Spleen (tissue), 13 donors: ENCODE measurements at places on chromosomes 16 and 17.

- peak; percentile 31 for DNase-seq
Measured at GRCh38 chr17:72565758-72566157, 444.9 kb downstream of the SOX9 start.

- DNase-seq, result no peak
Measured at GRCh38 chr17:39697961-39698360, 1.9 kb upstream of the ERBB2 start.

- no peak for DNase-seq
Measured at GRCh38 chr16:70788668-70789594, 12.0 kb downstream of the VAC14 start.

GRCh38 chr16:31403590-31404352 is 10.6 kb downstream of the ITGAD start:
- peak; percentile 65 for DNase-seq

DNA sequence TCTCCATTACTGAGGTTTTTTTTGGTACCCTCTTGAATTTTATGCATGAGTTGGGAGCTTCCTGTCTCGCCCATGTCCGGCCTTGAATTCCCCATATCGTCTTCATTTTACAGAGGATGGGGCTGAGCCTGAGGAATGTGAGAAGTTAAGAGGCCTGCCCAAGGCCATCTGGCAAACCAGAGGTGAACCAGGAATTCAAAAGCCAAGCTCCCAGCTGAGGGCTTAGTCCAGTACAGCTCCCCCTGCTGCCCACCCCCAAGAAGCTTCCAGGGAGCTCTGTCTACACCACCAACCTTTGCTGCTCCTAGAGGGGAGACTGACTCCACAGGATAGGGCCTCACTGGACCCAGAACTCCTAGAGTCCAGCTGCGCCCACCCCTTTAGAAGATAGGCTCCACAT is 20.7 kb upstream of the C16orf78 start:
- no peak for DNase-seq
